Myocyte (in vitro differentiated cells): ENCODE measurements at places on chromosomes 5 and 9.
A peak's percentile ranks its signal among the peaks of the same experiment; 100 is the strongest.

DNA sequence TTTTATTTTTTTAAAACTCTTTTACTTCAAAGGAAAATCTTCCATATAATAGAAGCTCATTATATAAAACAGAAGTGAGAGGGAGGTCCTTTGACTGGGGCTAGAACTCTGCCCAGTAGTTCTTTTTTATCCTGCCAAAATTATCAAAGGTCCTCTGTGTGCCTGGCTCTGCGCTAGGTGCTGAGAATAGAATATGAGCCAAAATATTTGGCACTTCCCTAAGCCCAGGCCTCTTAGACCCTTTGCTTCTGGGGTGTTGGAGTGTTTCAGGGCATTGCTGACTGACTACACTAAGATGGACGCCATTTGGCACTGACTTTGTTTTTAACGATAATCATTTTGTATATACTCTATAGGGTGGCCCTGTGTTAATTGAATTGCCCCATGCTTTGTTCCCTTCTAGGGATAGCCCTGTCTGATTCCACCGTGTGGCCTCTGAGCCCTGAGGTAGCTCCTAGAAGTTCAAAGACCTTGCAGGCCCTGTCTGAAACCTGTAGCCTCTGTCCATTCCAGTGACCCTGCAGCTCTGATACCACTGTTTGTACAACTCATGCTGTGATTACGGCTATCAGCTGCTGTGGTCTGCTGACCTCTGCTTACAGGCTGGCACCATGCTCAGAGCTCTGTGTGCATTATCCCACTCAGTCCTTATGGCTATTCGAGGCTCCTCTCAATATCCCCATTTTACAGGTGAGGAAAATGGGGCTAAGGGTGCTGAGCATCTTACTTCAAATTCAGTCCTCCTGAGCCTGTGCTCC is 84.3 kb upstream of the SHB start:
- peak; percentile 20 for DNase-seq

GRCh38 chr9:33332011-33332410 is 41.7 kb downstream of the NFX1 start:
- no peak for DNase-seq

GRCh38 chr9:106620866-106621265 is 242.1 kb upstream of the ZNF462 start:
- no peak for DNase-seq

DNA sequence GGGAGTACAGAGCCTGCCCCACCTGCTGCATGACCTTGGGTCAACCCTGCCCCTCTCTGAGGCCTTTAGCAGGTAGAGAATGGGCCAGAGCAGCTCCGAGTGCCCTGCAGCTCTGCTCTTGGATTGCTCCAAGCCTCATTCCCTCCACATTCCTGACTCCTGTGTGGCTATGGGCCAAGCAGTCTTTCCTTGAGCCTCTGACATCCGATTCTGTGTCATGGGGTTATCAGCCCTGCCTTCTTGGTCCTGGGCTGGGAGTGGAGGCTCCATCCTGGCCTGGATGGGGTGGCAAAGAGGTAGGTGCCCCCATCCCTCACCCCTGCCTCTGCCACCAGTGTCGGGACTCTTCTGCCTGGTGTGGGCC is 13.7 kb downstream of the FPGS start:
- DNase-seq = no peak

DNA sequence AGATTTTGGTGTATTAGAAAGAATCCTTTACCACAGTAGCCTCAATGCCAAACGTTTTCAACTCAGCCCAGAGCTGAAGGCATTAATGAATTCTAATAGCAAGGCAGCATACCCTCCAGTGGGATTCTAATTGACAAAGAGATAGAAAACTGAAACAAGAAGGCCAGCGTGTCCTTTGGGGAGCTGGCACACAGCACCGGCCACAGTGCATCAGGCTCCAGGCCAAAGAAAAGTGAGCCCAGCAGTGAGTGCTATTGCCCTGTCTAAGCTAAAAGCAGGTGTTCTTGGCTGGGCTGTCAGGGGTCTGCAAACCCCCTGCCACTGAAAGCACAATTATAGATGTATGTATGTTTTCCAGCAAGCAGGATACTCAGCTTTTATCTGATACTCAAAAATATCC is 40.4 kb downstream of the PPIC start:
- DNase-seq = no peak
